ENCODE measurements at places on chromosomes 12 and 14. TPM values are rescaled to one million over a fixed set of nuclear protein-coding genes. Genes with fewer than 3 reads are reported as not detected.

DNA sequence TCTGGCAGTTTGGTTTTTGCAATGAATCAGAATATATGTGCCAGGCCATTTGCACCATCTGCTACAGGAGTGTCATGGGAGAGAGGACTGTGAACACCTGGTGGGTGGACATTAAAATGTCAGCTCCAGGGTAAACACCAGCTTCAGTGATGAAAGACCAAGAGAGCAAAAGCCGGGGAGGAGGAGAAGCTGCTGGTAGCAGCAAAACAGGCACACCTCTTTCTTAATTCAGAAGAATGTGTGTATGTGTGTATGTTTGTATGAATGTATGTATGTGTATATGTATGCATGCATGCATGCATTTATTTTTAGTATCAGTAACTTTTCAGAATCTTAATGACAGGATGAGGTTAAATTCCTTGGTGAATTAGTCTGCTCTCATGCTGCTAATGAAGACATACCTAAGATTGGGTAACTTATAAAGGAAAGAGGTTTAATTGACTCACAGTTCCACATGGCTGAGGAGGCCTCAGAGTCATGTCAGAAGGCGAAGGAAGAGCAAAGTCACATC is 357.4 kb upstream of the PRICKLE1 start:
- peak; percentile 2 for DNase-seq

GRCh38 chr14:36585100-36585499 is 2.7 kb upstream of the NKX2-8 start:
- DNase-seq: no peak

GRCh38 chr14:57974896-57975295 is 109.0 kb upstream of the SLC35F4 start:
- DNase-seq: no peak

PDZRN4 gene
- 46.9 TPM for total RNA-seq

CEBPE gene
- not detected for total RNA-seq

- no peak for DNase-seq
Measured at GRCh38 chr14:21220874-21221477, 48.3 kb downstream of the HNRNPC start.

DNA sequence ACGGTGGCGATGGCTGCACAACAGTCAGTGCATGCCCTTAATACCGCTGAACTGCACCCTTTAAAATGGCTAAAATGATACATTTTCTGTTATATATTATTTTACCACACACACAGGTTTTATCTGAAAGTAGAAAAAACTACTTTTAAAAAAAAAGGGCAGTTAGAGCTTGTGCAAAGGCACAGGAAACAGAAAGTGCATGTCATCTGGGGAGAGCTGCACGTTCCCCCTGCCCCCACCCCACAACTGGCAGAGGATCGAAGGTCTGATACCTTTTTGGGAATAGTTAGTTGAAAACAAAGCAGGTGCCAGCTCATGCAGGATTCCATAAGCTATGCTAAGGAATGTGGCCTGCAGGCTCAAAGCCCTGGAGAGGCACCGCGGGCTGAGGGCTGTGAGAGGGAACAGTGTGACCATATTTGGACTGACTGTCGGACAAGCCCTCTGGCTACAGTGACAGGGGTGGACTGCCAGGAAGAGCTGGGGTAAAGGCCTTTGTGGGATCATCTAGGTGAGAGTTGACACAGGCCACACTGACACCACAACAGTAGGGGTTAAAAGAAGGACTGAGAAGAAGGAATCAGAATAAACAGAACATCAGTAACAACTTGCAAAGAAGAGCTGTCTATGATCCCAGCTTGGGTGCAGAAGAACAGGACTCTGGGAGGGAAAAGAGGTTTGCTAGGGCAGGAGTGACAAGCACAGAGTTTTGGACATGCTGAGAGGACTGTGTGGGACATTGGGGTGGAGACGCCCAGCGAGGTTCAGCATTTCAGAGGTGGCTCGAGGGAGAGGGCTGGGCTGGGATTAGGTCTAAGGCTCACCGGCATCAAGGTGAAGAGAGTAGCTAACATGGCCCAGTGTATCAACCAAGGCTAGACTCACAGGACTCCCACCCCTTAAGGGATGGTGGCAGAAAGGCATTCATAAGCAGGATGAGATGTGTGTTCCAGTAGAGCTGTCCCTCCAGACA is 54.6 kb downstream of the ACTN1 start:
- DNase-seq: no peak

GRCh38 chr14:39668449-39668848 is 236.2 kb upstream of the FBXO33 start:
- DNase-seq: no peak

DNA sequence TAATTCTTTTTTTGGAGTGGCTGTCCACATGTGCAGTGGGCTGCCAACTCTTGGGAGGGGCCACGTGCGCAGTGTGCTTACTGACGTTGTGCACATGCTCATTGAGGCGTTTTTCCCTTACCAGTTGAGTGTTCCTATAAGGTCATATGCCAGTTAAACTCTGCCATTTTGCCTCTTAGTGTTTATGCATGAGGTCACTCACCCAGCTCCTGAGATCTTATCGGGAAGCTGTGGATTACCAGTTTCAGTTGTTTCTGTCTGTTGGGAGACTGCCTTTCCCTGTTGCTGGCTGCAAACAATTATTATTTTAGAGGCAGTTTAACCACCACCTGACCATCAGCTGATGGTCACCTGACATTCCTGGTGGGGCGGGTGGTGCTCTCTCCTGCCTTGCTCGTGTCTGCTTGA is 16.1 kb upstream of the KIF21A start:
- DNase-seq: no peak

DNA sequence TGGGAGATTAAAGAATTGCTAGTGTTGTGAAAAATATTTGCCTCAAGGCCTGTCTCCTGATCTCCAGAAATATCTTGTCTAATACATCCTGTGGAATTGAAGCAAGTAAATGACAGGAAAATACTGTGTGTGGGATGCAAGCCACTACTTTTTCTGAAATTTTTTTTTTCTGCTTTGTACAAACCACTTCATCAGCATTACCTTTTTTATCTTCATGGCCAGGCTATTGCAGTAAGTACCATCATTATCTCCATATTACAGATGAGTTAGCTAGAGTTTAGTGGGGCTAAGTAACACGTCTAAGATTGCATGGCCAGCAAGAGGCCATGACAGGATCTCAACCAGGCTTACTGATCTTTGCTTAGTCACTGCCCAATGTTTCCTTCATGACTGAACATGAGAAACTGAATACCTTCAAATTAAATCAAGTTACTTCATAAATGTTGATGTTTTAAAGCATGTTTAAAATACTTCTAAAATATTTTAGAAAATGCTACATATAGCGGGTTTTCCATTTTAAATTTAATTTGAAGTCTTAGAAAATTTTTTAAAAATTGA is 273.7 kb downstream of the SLC6A15 start:
- no peak for DNase-seq

DDX11 gene
- total RNA-seq: 8.2 TPM

GRCh38 chr12:32944195-32944594 is 47.6 kb upstream of the PKP2 start:
- no peak for DNase-seq

GRCh38 chr12:28512876-28513275 is 322.6 kb downstream of the CCDC91 start:
- DNase-seq: no peak

DNA sequence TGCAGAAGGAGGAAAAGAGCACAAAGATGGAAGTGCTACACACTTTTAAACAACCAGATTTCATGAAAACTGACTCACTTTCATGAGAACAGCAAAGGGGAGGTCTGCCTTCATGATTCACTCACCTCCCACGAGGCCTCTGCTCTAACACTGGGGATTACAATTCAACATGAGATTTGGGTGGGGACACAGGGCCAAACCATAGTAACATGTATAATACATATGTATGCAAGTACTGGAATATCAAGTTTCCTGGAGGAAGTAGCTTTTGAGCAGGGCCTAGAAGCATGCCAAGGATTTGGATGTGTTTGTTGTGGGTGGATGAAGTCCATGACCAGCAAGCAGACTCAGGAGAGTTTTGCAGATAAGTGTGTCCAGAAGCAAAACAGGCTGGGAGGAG is 409.0 kb downstream of the RGS6 start:
- DNase-seq: no peak

GLIPR1L1 gene
- under 0.01 TPM for total RNA-seq

GRCh38 chr12:55789171-55789570 is 28.4 kb downstream of the SARNP start:
- DNase-seq: no peak

- DNase-seq: no peak
Measured at GRCh38 chr14:21974741-21975140, 301.1 kb upstream of the OR4E1 start.

DNA sequence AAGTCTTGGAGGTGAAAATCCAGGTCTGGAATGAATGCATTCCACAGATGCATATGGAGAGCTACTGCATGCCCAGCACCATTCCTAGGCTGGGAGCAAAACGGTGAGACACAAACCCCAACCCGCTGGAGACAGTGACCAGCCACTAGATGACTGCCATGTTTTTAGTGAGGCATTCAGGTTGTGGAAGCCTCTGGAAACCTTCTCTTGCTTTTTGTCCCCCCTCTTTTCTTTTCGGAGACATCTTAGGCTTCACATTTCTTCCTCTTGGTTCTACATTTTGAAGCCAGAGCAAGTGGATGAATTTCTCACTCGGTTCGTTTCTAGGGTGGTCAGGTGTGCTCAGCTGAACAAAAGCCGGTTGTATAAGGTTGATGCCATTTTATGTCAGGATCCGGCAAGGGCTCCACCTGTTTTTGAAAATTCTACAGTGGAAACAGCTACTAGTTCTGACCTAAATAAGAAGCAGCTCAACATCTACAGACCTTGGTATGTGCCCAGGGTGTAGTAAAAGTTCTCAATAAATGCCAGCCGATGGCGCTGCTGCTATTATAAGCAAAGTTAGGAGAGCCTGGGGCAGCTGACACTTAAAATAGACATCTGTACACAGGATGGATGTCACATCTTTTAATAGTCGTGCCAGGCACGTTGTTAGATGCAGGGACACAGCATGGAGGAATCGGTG is 1.8 kb upstream of the ZNF839 start:
- no peak for DNase-seq

DNA sequence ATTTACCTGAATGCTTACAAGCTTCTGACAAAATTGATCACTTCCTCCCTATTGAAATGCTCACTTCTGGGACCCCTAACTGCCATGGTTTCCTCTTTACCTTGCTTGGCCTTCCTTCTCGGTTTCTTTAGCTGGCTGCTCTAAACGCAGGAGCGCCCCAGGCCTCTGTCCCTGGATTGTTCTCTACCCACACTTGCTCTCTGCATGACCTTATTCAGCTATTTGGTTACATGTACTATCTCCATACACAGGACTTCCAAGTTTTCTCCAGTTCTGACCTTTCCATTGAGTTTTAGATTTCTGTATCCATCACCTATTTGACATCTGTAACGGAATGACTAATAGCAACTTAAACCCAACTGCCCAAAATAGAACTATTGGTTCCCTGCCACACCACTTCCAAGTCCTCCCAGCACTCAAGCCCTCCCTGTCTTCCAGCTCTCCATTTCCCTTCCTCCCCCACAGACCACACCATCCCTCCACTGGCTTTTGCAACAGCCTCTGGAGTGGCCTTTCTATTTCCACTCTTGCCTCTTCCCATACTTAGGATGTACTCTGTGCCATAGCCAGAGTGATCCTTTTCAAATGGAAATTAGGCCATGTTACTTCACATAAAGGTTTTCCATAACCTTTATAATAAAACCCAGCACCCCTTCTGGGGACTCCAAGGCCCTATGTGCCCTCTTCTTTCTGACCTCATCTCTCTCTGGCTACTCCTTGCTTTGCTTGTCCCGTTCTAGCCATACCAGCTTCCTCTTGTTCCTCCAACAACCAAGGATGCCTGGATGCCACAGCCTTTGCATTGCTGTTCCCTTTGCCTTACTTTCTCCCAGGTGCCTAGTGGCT is 202.2 kb downstream of the AEBP2 start:
- no peak for DNase-seq

- DNase-seq: no peak
Measured at GRCh38 chr14:71488703-71489191, 443.5 kb upstream of the RGS6 start.

TMEM229B gene
- total RNA-seq: 22.4 TPM

HOXC11 gene
- not detected for total RNA-seq

DNA sequence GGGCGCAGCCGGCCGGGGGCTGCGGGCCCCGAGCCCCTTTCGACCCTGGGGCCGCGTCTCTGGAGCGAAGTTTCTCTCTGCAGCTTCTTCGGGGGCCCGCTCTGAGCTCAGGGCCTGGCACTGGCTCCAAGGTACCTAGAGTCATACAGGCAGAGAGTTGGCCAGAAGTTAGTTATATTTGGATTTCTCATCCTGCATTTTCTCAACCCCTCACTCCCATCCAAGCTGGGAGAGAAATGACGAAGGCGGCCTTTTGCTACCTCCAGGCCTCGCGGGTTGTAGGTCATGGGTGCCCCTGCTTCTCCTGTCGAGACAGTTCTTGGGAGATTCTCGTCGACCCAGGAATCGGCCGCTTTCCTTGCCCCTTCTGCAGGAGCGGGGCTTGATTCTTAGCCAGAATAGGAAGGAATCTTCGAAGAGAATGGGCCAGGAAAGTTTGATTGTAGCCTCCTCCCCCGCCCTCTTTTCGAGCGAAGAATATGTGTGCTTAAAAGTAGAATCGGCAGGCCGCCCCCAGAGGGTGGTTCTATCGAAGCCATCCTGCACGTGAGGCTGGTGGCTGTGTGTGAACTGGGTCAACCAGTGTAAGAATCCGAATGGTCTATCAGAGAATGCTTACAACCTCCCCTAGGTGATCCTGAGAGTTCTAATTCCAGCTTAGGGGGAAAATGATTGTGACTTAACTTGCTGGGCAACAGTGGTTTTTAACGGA is 785 bp downstream of the MLEC start:
- DNase-seq: no peak

GRCh38 chr12:64781280-64782190 is 22.3 kb upstream of the GNS start:
- DNase-seq: no peak

DNA sequence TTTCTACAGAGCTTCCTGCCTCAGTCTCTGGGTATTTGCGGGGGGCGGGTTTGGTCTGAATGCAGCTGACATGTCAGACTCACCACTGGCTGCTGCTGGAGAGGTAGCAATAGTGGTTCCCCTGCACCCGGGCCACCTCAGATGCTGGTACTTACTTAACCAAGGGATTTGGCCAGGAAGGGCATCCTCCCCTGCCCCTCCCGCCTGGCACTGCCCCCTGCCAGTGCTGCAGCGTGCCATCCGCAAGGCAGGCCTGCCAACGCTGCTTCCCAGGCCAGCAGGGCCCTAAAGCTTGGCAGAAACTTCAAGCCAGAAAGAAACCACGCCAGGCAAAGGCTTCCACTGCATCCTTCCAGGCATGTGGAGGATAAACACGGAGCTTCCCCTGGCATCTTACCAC is 22.1 kb downstream of the RAB35 start:
- no peak for DNase-seq

DNA sequence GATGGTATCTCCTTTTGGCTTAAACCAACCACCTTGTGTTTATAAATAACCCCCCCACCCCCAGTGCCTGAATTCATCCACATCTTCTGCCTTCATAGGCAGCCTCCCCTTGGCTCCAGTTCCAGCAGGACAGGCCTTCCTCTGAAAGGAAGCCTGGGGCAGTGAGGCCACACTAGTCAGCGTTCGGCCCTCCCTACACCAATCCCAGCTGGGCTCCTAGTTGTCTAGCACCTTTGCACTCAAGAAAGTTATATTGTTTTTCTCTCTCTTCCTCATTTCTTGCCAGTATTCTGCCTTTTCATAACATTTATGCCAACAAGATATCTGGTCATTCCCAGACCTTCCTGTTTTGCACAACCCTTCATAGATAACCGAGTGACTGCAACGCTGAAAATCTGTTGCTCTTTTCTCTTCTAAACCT is 73.1 kb upstream of the ACTN1 start:
- no peak for DNase-seq

NPAS3 gene
- total RNA-seq: 22.0 TPM

LMO3 gene
- 1,227 TPM for total RNA-seq

CCDC38 gene
- total RNA-seq: not detected

- no peak for DNase-seq
Measured at GRCh38 chr14:71264260-71264659, 357.0 kb downstream of the PCNX1 start.

KLRC3 gene
- total RNA-seq: 2.9 TPM

POC1B gene
- 93.8 TPM for total RNA-seq
